ENCODE measurements at places on chromosomes 6 and 20.

DNA sequence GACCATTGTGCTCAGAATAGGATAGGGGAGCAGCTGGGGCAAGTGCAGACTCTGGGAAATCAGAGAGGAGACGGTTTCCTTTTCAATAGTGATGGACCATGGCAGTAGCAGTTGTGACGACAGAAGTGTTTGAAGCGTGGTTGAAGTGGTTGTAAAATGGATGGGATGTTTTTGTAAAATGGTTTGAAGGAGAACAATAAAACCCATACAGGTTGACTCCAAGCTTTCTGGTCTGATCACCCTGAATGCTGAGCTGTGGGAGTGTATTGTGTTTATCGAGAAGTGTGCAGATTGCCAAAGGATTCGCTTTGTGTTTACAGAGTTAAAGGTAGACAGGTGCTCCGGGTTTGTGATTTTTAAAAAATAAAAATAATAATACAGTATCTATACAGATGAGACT lies 255.2 kb upstream of the SULF2 start:
- DNase-seq = no peak

GRCh38 chr20:62355516-62355877 lies 11.6 kb downstream of the LAMA5 start:
- DNase-seq = no peak

DNA sequence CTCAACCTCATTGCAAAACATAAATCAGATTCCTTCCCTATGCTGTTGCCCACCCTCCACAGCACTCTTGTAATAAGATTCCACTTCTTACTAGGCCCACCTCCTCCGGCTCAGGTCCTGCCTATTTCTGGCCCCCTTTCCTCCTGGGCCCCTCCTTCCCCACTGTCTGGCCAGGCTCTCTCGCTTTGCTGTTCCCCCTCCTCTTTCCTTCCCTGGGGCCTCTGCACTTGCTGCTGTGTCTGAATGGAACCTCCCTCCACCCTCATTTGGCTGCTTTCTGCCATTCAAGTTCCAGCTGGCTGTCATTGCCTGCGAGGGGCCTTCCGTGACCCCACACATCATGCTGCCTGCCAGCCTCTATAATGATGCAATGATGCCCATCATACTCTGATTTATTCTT lies 38.9 kb downstream of the ARHGAP40 start:
- no peak for DNase-seq

DNA sequence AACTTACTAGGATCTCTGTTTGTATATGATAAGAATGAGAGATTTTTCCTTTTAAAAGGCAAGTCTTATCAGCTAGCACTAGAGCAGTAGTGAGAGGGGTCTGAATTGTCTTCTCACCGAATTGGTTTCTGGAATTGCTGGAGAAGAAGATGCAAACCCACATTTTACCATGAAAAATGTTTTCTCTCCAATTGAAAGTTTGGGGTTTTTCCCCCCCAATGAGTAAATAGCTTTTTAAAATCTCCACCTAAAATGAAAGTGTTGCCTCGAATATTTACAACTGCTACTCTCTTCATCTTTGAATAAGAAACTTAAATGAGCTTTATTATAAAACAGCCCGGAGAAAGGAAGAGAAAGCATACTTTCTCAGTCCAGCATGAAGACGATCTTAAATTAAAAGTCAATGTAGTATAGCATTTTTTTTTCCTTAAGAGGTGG lies 1.8 kb downstream of the TCF21 start:
- DNase-seq = no peak

GRCh38 chr6:39772559-39773273 lies 19.5 kb upstream of the DAAM2 start:
- DNase-seq = no peak

DNA sequence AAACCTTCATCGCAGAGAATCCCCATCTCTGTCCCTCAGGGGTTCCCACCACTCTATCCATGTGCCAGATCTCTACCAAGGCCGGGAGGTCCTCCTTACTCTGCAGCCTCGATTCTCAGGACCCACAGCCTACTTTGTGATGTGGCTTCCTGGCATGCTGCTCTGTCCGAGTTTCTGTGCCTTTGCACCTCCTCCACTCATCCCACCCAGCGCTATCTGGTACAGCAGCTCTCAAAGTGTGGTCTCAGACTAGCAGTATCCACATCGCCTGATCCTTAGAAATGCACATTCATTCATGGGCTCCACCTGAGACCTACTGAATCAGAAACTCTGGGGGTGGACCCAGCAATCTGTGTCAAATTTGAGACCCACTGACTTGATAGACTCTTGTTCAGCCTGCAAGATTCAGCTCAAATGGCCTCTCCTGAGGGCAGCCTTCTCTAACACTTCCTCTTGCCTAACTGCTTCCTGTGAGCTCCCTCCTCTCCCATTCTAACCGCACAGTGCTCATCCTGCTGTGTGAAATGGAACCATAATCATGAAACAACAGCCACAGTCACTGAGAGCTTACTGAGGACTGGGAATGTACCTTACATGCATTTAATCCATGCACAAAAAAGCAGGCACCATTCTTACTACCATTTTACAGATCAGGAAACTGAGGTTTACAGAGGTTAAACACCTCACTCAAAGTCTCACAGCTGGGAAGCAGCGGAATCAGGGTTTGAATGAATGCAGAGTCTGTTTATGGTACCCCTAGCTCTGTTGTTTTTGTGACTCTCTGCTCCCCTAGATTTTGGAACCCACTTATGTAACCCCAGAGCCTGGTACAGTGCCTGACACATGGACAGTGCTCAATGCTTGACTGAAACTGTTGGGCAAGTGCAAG lies 69.4 kb downstream of the JPH2 start:
- no peak for DNase-seq

DNA sequence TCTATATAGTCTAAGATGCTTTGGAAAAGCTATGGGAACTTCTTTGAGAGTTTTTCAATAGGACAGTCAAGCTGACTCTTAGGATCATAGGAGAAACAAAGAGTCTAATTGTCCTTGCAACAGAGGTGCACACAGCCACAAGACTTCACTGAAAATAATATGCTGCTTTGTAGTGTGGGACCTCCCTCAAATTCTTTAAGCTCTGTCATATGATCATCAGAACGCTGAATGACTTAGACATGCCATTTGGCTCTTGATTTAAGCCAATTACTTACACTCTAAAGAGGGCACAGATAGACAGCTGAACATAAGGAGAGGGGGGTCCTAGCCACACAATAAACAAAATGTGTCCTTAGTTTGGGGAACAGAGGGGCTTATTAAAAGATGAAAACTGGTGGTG lies 818.7 kb upstream of the GJE1 start:
- no peak for DNase-seq

GRCh38 chr6:98014442-98015201 lies 731.6 kb upstream of the MMS22L start:
- DNase-seq = no peak

DNA sequence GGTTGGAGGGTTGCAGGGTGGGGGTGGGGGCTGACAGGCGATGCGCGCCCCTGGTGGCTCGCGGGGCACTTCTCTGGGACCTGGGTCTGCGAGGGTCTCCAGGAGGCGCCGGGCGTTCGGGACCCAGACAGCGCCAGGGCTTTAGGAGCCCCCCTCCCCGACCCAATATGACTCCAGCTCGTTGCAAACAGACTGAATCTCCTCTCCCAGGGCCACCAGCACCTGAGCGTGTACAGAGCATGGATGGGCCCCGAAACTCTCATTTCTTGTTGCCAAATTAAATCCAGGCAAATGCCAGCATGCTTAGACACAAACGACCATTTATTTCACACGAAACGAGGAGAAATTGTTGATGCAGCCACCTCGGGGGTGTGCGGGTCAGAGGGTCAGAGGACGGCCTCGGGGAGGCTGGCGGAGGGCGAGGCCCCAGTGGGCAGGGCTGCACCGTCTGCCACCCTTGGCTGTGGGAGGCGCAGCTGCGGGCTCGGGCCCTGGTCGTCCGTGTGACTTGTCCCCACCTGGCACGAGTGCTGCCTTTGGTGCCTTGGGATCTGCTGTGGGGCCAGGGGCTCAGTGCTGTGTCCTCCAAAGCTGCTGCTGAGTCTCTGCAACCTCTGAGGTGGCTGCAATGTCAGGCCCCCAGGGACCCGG lies 20.9 kb upstream of the GATA5 start:
- no peak for DNase-seq

DNA sequence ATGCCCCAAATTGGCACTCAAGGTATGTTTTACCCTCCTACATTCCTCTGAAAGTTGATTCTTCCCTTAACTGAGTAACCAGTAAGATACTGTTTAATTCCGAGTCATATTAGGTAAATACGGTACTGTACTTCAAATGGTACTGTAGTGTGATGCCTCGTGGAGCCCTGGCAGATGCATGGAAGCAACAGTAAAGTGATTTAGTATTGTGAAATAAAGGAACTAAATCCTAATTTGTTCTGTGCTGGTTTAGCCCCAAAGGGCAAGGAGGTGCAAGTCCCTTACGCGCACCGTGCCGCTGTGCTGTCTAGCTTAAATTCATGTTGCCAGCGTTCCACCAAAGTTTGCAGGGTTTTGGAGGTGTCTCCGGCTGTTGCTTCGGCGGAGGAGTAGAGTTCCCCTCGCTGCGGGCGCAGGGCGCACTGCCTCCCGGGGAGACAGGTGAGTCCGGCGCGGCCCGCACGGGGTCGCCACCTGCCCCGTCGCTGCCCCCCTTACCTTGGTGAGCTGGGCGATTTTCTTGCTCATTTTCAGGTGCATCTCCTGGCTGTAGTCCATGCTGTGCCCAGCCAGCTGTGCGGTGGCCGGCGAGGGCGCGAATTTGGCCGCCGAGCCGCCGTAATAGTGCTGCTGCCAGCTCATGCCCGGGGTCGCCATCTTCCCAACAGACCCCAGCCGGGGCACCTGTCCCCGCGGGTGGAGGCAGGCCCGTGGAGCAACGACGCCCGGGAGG lies 655 bp downstream of the FAM184A start:
- DNase-seq = no peak

DNA sequence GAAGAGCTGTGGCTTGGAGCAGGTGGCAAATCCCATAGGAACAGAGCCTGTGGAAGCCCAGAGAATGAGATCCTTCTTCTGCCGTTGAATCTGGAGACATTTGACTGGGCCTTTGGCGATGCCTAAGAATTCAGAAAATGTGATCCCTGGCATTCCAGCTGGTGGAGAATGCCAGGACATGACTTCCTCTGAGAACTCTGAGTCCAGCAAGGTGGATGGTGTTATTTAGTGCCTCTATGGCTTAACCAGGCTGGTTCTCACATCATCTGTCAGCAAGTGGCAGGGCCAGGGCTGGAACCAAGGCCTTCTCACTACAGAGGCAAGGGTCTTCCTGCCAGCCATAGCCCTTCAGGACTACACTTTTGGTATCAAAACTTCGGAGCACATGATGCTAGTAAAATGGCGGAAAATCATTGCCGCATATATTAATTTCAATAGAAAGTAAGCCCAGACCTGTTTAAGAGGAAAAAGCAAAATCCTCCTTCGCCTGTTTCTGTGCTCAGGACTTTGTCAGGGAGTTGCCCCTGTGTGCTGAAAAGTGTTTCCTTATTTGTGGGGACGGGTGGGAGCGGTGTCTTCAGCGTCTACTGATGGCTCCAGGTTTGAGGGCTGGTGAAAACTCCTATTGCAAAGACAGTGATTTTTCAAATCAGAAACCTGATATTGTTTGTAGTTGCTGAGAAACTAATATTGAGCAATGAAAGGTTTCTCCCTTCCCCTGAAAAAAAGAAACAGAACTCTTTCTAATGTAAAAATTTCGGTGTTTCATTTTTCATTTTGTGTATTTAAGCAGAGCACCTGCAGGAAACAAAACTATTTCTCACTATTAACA lies 23.9 kb downstream of the DUSP22 start:
- DNase-seq = no peak

- DNase-seq = no peak
Observed at GRCh38 chr6:90285611-90286381, 10.8 kb downstream of the BACH2 start.

- DNase-seq = no peak
Observed at GRCh38 chr6:88377976-88378568, 211.9 kb upstream of the CNR1 start.

GRCh38 chr6:167112421-167112820 lies 10.5 kb upstream of the CCR6 start:
- DNase-seq = no peak

DNA sequence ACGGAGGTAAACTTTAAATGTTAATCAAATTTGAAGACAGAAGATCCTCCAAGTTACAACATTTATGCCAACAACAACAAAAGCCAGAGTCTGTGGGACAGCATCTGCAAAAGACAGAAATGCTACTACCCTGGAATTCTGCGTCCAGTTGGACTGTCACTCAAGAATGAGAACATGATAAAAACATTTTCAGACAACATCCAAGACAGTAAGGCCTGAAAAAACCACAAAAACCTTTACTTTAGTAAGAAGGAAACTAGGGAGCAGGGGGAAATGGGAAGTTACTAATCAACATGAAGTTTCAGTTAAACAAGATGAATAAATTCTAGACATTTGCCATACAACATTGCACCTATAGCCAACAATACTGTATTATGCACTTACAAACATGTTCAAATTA lies 77.6 kb downstream of the MLIP start:
- no peak for DNase-seq

GRCh38 chr20:9279918-9280401 lies 211.1 kb downstream of the PLCB4 start:
- DNase-seq = no peak

- DNase-seq = no peak
Observed at GRCh38 chr6:116385459-116385802, 14.7 kb downstream of the DSE start.

DNA sequence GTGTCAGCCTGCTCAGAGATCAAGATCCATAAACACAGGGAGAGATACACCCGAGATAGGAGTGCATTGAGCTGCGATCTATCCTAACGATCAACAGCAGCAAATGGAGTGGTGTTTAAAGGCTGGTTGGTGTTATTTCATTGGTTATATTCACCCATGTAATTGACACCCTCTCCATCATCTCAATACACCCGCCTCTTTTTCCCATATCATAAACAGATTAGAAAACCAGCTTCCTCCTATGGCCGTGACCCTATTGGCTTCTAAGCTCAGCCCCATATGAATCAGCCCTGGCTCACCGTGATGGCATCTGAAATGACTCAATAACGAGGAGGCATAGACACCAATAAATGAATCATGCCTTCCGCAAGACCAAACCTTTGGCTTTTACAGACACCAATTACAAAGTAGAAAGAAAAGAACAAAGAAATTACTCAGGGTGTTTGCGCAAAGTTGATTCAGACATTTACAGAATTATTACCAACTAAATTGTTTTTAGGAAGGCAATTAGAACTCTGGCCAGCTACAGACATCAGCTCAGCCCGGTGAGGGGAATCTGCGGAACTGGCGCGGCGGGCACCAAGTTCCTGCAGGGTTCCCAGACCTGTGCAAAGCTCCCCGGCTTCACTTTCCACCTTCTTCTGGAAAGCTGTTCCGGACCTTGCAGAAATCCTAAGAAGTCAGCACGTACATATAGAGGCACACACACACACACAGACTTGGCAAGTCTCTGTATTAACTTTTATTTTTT lies 11.5 kb downstream of the PMEPA1 start:
- no peak for DNase-seq

DNA sequence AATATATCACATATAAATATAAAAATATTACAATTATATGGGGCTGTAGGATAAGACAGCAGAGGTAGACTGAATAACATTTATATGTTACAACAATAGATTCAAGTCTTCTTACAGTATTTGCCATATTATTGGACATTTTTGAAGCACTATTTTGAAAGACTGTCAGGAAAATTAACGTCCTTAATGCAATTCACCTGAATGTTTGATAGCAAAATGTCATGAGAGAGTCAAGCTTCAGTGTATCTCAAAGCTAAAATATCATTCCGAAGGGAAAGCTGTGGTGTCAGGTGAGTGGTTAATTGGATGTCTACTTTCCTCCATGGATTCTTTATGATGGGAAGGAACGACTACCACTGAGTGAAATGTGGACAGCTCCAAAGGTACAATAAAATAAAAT lies 1004.0 kb downstream of the HACE1 start:
- DNase-seq = no peak
